Aorta (tissue), 5 donors: ENCODE measurements at places on chromosomes 12 and 14. TPM values are rescaled to one million over a fixed set of nuclear protein-coding genes. Genes with fewer than 3 reads are reported as not detected.

- H3K27me3 ChIP-seq: no peaks in the 10 kb centered on the region
- peak overlapping the region; percentile 71 for H3K27ac ChIP-seq
- H3K36me3 ChIP-seq: peaks cover 4% of the 10 kb centered on the region
- no peaks in the 10 kb centered on the region for H3K4me1 ChIP-seq
- DNase-seq: no peak
Measured at GRCh38 chr12:54277823-54278276, 2.1 kb downstream of the CBX5 start.

DNA sequence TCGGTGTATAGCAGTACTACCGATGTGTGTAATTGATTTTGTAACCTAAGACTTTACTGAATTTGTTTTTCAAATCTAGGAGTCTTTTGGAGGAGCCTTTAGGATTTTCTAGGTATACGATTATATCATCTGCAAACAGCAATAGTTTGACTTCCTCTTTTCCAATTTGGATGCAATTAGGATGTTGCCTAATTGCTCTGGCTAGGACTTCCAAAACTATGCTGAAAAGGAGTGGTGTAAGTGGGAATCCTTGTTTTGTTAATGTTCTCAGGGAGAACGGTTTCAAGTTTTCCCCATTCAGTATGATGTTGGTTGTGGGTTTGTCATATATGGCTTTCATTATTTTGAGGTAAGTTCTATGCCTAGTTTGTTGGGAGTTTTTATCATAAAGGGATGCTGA lies 171.6 kb upstream of the PDE3A start:
- no peaks in the 10 kb centered on the region for H3K4me1 ChIP-seq
- no peaks in the 10 kb centered on the region for H3K27me3 ChIP-seq

- H3K4me1 ChIP-seq: no peaks in the 10 kb centered on the region
- H3K27me3 ChIP-seq: no peaks in the 10 kb centered on the region
- H3K4me3 ChIP-seq: no peak overlapping the region
- H3K36me3 ChIP-seq: peaks cover 27% of the 10 kb centered on the region
- no peak for DNase-seq
- no peak overlapping the region for H3K27ac ChIP-seq
Measured at GRCh38 chr14:99502989-99503421, 21.8 kb downstream of the CCNK start.

DNA sequence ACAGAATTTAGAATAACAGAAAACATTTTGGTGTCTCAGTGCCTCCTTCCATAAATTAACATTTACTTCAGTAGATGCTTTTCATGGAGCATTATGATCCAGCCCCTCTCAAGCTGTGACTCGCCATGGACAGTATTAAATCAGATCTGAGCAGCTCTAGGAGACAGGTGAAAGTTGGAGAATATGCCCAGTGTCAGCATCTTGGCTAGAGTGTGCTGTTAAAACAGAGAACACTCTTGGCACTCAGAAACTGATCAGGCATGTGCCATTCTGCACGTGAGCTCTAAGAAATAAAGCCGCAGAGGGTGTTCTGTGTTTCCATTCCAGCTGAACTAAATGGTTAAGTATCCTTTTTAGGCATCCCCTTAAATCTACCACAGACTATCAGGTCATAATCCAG lies 68.0 kb downstream of the DIP2B start:
- H3K27ac ChIP-seq: no peak overlapping the region
- H3K4me3 ChIP-seq: no peak overlapping the region
- H3K36me3 ChIP-seq: no peaks in the 10 kb centered on the region
- H3K27me3 ChIP-seq: no peaks in the 10 kb centered on the region
- DNase-seq: no peak

- H3K36me3 ChIP-seq: peaks cover 9% of the 10 kb centered on the region
- H3K27ac ChIP-seq: no peak within 1 kb of the TSS
- no peak within 1 kb of the TSS for H3K4me3 ChIP-seq
- DNase-seq: peak; percentile 74
Measured at GRCh38 chr12:52079576-52080402, at the start of gene SMIM41. SMIM41 (plus strand) TSS chr12:52079704; CDS start chr12:52079780, 76 bp downstream.

DNA sequence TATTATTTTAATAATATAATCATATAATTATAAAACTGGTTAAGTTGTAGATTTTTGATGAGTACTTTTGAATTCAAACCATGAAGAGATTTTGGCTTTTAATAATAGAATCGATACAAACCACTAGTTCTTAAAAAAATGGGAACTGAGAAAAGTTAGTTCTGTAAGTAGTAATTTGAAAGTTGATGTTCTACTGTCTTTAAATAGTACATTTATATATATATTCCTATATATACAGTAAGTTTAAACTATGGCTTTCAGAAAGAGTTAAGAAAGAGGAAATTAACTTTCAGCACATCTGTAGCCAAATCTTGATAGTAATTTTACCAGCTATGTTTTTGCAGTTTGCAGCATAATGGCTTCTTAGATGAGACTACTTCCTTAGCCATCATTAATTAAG lies 7.8 kb downstream of the LRRK2 start:
- no peaks in the 10 kb centered on the region for H3K4me1 ChIP-seq
- peaks cover 4% of the 10 kb centered on the region for H3K36me3 ChIP-seq
- no peaks in the 10 kb centered on the region for H3K27me3 ChIP-seq
- H3K4me3 ChIP-seq: no peak overlapping the region

- H3K4me3 ChIP-seq: no peak overlapping the region
- DNase-seq: no peak
Measured at GRCh38 chr14:75188520-75189268, 12.3 kb upstream of the TMED10 start.

DNA sequence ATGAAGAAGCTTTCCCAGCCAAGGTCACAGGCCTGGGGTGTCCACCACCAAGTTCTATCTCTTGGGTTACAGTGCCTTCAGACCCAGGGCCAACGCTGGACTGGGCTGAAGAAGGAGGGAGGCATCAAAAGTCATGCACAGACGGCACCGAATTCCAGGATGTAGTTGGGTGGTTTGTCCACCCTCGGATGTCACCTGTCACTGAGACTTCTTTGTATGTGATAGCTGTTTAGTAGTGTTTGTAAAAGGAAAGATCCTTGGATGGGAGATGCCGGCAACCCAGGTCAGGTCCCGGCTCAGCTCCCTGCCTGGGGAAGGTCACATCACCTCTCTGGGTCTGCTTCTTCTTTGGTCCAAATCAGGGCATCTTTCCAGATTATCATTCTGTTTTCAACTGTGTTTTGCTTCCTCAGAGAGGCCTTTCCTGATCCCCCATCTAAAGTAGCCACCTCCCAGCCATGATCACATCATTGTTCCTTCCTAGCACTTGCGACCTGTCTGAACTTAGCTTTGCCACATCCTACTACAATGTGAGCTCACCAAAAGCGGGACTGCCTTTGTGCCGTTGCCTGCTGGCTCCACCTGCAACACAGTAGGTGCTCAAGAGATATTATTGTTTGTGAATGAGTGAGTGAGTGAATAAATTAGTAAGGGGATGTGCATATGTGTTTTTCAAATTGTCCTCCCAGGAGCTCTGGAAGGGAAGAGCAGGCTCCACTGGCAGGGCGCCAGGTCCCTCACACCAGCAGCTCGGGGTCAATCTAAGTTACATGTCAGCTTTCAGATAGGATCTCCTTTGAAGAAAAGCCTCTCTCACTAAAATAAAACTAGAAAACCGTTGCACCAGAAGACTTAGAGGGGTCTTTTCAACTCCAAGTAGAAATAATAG lies 2.1 kb downstream of the TSPAN11 start:
- H3K27me3 ChIP-seq: no peaks in the 10 kb centered on the region
- no peaks in the 10 kb centered on the region for H3K4me1 ChIP-seq
- H3K27ac ChIP-seq: no peak overlapping the region
- no peak for DNase-seq
- H3K4me3 ChIP-seq: no peak overlapping the region

GRCh38 chr14:98167705-98168104 lies 1104.3 kb downstream of the BCL11B start:
- no peak overlapping the region for H3K27ac ChIP-seq
- no peaks in the 10 kb centered on the region for H3K4me1 ChIP-seq
- H3K27me3 ChIP-seq: no peaks in the 10 kb centered on the region
- no peaks in the 10 kb centered on the region for H3K36me3 ChIP-seq

GRCh38 chr12:108757856-108758255 lies 26.5 kb upstream of the CORO1C start:
- no peaks in the 10 kb centered on the region for H3K4me1 ChIP-seq
- no peak overlapping the region for H3K27ac ChIP-seq

DNA sequence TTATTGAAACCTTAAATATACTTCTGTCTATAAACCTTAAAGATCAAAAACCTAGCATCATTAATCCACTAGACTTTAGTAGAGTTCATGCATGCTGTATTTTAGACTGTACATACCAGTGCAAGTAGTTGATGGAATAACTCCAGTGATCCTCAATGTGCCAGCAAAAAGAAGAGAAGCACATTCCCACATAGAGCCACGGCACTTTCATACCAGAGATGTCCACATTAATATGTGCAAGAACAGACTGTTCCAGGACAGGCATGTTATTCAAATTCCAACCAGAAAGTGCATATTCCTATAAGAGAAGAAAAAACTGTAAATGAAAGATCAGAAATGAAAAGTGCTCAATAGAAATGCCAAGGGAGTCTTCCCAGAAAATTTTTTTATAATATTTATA lies 55.0 kb downstream of the KDM5A start:
- no peak overlapping the region for H3K4me3 ChIP-seq
- DNase-seq: no peak
- peaks cover 6% of the 10 kb centered on the region for H3K36me3 ChIP-seq
- no peak overlapping the region for H3K27ac ChIP-seq
- no peaks in the 10 kb centered on the region for H3K4me1 ChIP-seq

GRCh38 chr14:32169191-32169590 lies 32.7 kb upstream of the RNU6-7 start:
- no peaks in the 10 kb centered on the region for H3K4me1 ChIP-seq
- H3K27ac ChIP-seq: no peak overlapping the region
- no peaks in the 10 kb centered on the region for H3K27me3 ChIP-seq
- no peaks in the 10 kb centered on the region for H3K36me3 ChIP-seq

- no peaks in the 10 kb centered on the region for H3K27me3 ChIP-seq
- peak overlapping the region; percentile 64 for H3K27ac ChIP-seq
- DNase-seq: no peak
Measured at GRCh38 chr14:95531473-95531872, 3.4 kb upstream of the GLRX5 start.

- H3K36me3 ChIP-seq: no peaks in the 10 kb centered on the region
- no peaks in the 10 kb centered on the region for H3K27me3 ChIP-seq
- no peak for DNase-seq
- H3K27ac ChIP-seq: no peak overlapping the region
- H3K4me1 ChIP-seq: no peaks in the 10 kb centered on the region
- no peak overlapping the region for H3K4me3 ChIP-seq
Measured at GRCh38 chr14:88426271-88426670, 40.8 kb downstream of the SPATA7 start.

DNA sequence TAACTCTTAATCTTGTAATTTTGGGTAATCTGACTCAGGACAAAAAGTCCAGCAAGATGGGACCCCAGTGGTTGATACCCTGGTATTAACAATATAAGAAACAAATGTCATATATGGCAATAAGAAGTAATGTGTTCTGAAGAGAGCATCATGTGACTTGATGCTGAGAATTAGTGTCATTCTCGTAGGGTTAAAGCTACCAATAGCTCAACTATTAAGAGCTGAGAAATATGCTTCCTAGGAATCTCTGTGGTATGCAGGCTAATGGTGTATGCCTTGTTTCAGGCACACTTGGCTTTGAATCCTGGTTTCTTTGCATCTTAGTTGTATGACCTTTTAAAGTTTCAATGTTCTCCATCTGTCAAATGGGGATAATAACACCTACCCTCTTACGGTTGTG lies 9.1 kb downstream of the MYRFL start:
- no peak overlapping the region for H3K27ac ChIP-seq
- no peak for DNase-seq
- H3K36me3 ChIP-seq: no peaks in the 10 kb centered on the region
- no peaks in the 10 kb centered on the region for H3K27me3 ChIP-seq

DNA sequence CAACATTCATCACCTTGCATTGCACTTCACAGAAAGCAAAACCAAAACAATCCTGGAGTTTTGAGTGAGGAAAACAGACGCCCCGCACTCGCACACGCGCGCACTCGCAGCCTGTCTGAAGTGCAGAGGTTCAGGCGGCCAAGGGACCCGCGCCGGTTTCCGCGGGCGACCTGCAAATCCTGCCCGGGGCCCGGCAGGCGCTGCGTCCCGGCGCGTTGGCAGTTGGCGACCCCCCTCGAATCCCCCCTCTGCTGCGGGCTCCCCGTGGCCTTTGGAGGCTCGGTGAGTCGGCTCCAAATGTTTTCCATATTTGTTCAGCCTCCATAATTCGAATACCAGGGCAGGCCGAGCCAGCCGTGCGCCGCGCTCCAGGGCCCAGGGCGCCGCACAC lies at the start of gene SSPN:
Gene SSPN, plus strand, starts transcription at position 324 of the 391 bp plus-strand sequence. CDS start 100 bp downstream, outside the sequence.
- peak within 1 kb of the TSS; percentile 69 for H3K4me3 ChIP-seq
- peak within 1 kb of the TSS; percentile 49 for H3K27ac ChIP-seq
- DNase-seq: peak; percentile 92
- no peaks in the 10 kb centered on the region for H3K36me3 ChIP-seq
- H3K27me3 ChIP-seq: no peaks in the 10 kb centered on the region
- H3K4me1 ChIP-seq: peaks cover 2% of the 10 kb centered on the region

GRCh38 chr12:122060081-122060501 lies 18.5 kb upstream of the MLXIP start:
- no peak overlapping the region for H3K4me3 ChIP-seq
- H3K27me3 ChIP-seq: no peaks in the 10 kb centered on the region
- no peak for DNase-seq

DNA sequence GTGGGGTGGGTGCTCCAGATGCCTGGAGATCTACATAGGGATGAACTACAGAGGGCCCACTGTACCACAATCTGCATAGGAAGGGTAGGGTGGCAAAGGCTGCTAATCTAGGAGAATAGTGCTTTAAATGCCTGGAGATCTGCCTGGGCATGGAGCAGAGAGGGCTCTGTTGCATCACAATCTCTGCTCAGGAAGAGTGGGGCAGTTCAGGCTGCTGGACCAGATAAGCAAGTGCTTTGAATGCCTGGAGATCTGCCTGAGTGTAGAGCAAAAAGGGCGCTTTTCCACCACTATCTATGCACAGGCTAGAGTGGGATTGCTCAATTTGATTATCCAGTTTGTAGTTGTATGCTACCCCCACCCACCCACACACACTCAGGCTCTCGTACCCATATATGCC lies 886.3 kb upstream of the SEL1L start:
- H3K27me3 ChIP-seq: no peaks in the 10 kb centered on the region
- no peaks in the 10 kb centered on the region for H3K36me3 ChIP-seq
- no peaks in the 10 kb centered on the region for H3K4me1 ChIP-seq
- H3K4me3 ChIP-seq: no peak overlapping the region
- H3K27ac ChIP-seq: no peak overlapping the region
- no peak for DNase-seq

- H3K4me1 ChIP-seq: no peaks in the 10 kb centered on the region
- H3K4me3 ChIP-seq: no peak overlapping the region
- no peaks in the 10 kb centered on the region for H3K36me3 ChIP-seq
- DNase-seq: no peak
- H3K27me3 ChIP-seq: no peaks in the 10 kb centered on the region
Measured at GRCh38 chr14:100176811-100177327, 17.4 kb upstream of the DEGS2 start.

DNA sequence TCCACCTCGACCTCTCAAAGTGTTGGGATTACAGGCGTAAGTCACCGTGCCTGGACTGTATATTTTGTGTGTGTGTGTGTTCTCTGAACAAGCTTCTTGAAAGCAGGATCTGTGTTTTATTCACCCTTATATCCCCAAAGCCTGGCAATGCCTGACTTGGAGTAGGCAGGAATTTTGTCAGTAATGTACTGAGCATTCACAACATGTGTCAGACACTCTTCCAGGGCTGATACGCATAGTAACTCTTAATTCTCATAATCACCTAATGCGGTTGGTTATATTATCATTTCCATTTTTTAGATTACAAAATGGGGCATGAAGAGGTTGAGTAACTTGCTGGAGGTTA lies 50.4 kb upstream of the PLEKHG3 start:
- no peaks in the 10 kb centered on the region for H3K36me3 ChIP-seq
- peak overlapping the region; percentile 12 for H3K27ac ChIP-seq
- no peak overlapping the region for H3K4me3 ChIP-seq
- no peaks in the 10 kb centered on the region for H3K27me3 ChIP-seq

Gene KRT2
- total RNA-seq: not detected

Gene TAS2R19
- 5.9 TPM for total RNA-seq

Gene JAG2
- total RNA-seq: 15.0 TPM

Gene EPYC
- not detected for total RNA-seq

Gene MIP
- not detected for total RNA-seq

Gene LRP1-AS
- total RNA-seq: not detected

Gene OR6C2
- total RNA-seq: not detected
